Upper lobe of right lung (tissue), 1 donor: ENCODE measurements at places on chromosomes 7 and 10. TPM values are rescaled to one million over a fixed set of nuclear protein-coding genes. Genes with fewer than 3 reads are reported as not detected.

- H3K36me3 ChIP-seq, result no peaks in the 10 kb centered on the region
- DNase-seq, result no peak
- no peak overlapping the region for H3K27ac ChIP-seq
- H3K27me3 ChIP-seq, result peaks cover 51% of the 10 kb centered on the region
- no peak overlapping the region for H3K4me3 ChIP-seq
Observed at GRCh38 chr10:129949891-129950291, 14.2 kb downstream of the EBF3 start.

DNA sequence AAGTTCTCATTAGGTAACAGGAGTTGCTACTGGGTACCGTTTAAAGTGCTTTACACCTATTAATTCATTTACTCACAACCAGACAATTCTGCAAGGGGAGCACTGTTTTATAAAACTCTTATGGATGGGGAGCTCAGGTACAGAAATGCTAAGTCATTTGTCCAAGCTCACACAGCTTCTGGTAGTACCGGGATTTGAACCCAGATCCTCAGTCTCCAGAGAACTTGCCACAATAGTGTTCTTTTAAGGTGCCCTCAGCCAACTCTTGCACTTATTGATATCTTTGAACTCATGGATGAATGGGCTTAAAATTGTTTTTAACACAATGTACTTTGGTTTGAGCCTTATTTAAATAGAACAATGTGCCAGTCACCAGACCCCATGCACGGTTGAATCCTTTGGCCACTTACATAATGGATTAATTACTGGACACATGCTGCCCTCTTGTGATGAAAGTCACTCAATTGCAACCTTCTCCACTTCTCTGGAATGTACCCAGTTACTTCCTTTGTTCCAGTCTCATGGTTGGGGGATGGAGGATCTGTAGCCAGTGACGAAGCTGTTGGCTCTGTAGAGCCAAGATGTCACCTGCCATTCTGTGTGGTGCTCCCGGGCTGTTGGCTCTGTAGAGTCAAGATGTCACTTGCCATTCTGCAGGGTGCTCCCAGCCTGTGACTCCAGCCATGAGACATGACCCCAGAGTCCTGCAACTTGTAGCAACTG lies 65.6 kb downstream of the NOD1 start:
- no peak overlapping the region for H3K27ac ChIP-seq
- H3K36me3 ChIP-seq, result no peaks in the 10 kb centered on the region
- DNase-seq, result no peak
- H3K27me3 ChIP-seq, result no peaks in the 10 kb centered on the region
- no peak overlapping the region for H3K4me3 ChIP-seq
- H3K4me1 ChIP-seq, result no peaks in the 10 kb centered on the region

DNA sequence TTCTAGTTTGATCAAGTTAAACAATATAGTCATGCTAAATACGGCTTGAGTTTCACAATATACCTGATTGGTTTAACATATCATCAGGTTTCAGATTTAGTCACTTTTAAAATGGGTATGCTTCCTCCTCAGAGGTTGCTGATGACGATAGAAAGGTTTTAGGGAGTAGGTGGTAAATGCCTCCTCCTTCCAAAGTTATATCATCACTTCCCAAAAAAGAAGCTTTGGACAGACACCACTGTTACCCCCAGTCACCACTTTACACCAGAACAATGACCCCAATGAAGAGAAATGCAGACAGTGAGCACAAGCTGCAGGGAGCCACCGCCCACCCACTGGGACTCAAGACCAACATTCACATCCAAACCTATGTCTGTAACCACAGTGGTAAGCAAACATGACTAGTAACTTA lies 244.6 kb downstream of the SORCS1 start:
- DNase-seq, result no peak
- H3K36me3 ChIP-seq, result no peaks in the 10 kb centered on the region
- no peaks in the 10 kb centered on the region for H3K27me3 ChIP-seq
- no peaks in the 10 kb centered on the region for H3K4me1 ChIP-seq

DNA sequence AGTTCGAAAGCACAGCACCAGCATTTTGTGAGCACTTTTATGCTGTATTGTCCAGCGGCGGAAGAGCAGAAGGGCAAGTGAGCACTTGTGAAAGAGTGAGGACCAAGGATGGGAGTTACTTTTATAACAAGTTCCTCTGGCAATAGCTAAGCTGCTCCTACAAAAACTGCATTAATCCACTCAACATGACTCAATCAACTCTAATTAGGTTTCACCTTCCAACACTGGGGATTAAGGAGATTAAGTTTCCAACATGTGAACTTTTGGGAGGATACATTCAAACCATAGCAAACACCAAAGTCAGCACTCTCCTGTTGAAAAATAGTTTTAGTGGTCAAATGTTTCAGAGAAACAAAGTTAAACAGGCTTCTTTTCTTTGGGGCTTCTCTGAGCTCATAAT lies 844.5 kb downstream of the REEP3 start:
- no peak overlapping the region for H3K4me3 ChIP-seq
- H3K27me3 ChIP-seq, result no peaks in the 10 kb centered on the region
- H3K4me1 ChIP-seq, result no peaks in the 10 kb centered on the region
- no peaks in the 10 kb centered on the region for H3K36me3 ChIP-seq
- no peak overlapping the region for H3K27ac ChIP-seq

- no peak overlapping the region for H3K27ac ChIP-seq
- H3K4me3 ChIP-seq, result no peak overlapping the region
- peaks cover 85% of the 10 kb centered on the region for H3K36me3 ChIP-seq
Observed at GRCh38 chr10:119852822-119853221, 19.8 kb downstream of the MCMBP start.

DNA sequence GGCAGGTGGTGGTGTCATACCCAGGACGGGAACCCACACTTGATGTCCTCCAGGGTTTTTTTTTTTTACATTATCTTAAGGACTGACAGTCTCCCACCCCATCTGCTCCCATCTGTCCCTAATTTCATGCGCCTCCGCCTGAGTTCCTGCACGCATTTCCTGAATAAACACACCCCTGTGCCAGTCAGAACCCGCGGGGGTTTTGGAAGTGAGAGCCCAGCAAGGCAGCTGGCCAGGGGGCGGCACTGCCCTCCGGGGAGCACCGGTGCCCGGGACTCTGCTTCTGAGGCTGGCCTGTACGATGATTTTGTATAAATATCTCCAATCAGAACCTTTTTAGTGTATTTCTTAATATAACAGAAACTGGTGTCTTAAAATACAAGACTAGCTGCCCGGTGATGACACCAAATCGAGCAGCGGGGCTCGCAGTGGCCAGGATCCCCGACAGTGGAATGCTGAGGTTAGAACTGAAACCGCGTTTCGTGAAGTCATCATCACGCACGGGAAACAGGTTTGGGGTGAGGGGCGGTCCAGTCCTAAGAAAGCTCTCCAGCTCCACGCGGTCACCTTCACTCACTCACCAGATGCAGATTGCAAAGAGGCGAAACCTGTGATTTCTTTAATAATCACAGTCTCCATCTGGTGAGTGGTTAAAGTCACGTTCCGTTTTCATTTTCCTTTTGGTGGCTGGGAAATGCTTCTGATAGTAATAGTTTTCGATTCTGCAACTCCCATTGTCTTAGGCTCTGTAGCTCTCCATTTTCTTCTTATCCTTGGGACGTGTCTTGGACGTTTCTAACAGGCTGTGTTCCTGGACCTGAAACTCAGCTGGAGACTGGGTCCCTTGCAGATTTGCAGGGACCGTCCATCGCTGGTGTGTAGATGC lies 19.7 kb downstream of the BNIP3 start:
- H3K27me3 ChIP-seq, result no peaks in the 10 kb centered on the region
- peaks cover 7% of the 10 kb centered on the region for H3K36me3 ChIP-seq
- no peak overlapping the region for H3K27ac ChIP-seq
- DNase-seq, result peak; percentile 62
- no peak overlapping the region for H3K4me3 ChIP-seq
- H3K4me1 ChIP-seq, result no peaks in the 10 kb centered on the region

GRCh38 chr7:34840176-34840785 lies 182.3 kb downstream of the NPSR1 start:
- no peak overlapping the region for H3K4me3 ChIP-seq
- H3K4me1 ChIP-seq, result no peaks in the 10 kb centered on the region
- DNase-seq, result no peak
- H3K27ac ChIP-seq, result no peak overlapping the region

Gene EPO
- not detected for total RNA-seq

- peak overlapping the region; percentile 78 for H3K27ac ChIP-seq
- no peaks in the 10 kb centered on the region for H3K27me3 ChIP-seq
- no peak overlapping the region for H3K4me3 ChIP-seq
- DNase-seq, result no peak
- no peaks in the 10 kb centered on the region for H3K36me3 ChIP-seq
Observed at GRCh38 chr10:3850999-3851937, 66.3 kb upstream of the KLF6 start.

Gene GJC3
- not detected for total RNA-seq

Gene PPP1R17
- not detected for total RNA-seq

Gene CYP2E1
- 2.1 TPM for total RNA-seq

Gene WNT2
- total RNA-seq, result 12.9 TPM

DNA sequence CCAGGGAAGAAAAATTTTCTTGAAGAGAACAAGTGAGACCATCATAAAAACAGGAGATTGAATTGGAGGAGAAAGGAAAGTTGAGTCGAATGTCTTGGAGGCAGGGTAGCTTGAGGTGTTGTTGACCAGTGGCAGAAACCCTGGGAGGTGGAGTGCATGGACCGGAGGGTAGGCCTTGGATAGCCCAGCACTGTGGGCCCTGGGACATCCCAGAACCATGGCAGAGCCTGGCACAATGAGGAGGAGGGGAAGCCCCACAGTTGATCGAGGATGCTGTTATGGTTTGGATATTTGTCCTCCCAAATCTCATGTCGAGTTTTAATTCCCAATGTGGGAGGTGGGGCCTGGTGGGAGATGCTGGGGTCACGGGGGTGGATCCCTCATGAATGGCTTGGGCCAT lies 157.1 kb downstream of the ITGA8 start:
- H3K4me1 ChIP-seq, result no peaks in the 10 kb centered on the region
- H3K4me3 ChIP-seq, result no peak overlapping the region
- no peaks in the 10 kb centered on the region for H3K36me3 ChIP-seq
- no peak overlapping the region for H3K27ac ChIP-seq
- H3K27me3 ChIP-seq, result no peaks in the 10 kb centered on the region

- H3K27me3 ChIP-seq, result no peaks in the 10 kb centered on the region
- no peaks in the 10 kb centered on the region for H3K36me3 ChIP-seq
- H3K27ac ChIP-seq, result peak overlapping the region; percentile 49
- no peak overlapping the region for H3K4me3 ChIP-seq
- H3K4me1 ChIP-seq, result no peaks in the 10 kb centered on the region
- DNase-seq, result no peak
Observed at GRCh38 chr7:139886206-139886605, 57.1 kb downstream of the TBXAS1 start.

GRCh38 chr10:109534193-109534592 lies 389.1 kb downstream of the XPNPEP1 start:
- H3K4me3 ChIP-seq, result no peak overlapping the region
- no peaks in the 10 kb centered on the region for H3K4me1 ChIP-seq
- H3K36me3 ChIP-seq, result no peaks in the 10 kb centered on the region
- no peaks in the 10 kb centered on the region for H3K27me3 ChIP-seq

DNA sequence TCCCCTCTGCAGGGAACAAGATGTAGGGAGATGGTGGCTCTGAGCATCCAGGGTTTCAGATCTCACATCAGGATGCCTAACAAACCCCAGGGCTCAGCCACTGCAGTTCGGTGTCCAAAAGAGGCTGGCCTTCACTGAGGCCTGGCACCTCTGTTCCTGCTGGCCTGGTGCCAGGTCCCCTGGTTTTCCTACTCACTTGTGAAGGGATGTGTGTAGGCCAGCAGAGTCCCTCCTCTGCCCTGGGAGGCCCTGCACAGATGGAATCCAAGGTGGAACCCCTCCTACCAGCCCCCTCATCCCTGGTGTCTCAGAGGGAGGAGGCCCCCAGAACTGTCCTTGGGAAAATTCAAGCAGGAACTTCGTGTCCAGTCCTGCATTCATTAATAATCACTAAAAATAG lies 260.6 kb downstream of the CCSER2 start:
- H3K36me3 ChIP-seq, result no peaks in the 10 kb centered on the region
- no peaks in the 10 kb centered on the region for H3K4me1 ChIP-seq
- H3K27me3 ChIP-seq, result no peaks in the 10 kb centered on the region
- H3K27ac ChIP-seq, result no peak overlapping the region
- DNase-seq, result no peak

DNA sequence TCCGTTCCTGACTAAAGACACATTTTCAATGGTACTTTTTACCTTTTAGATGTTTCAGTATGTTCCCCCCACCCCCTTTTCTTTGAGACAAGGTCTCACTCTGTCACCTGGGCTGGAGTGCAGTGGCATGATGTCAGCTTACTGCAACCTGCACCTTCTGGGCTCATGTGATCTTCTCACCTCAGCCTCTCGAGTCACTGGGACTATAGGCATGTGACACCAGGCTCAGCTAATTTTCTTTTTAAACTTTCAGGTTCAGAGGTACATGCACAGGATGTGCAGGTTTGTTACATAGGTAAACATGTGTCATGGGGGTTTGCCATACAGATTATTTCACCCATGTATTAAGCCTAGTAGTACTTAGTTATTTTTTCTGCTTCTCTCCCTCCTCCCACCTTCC lies 99.3 kb upstream of the RPA3 start:
- H3K36me3 ChIP-seq, result no peaks in the 10 kb centered on the region
- no peaks in the 10 kb centered on the region for H3K27me3 ChIP-seq
- no peak for DNase-seq
- no peak overlapping the region for H3K4me3 ChIP-seq

Gene PNLIP
- total RNA-seq, result not detected

- H3K27ac ChIP-seq, result no peak overlapping the region
- peaks cover 5% of the 10 kb centered on the region for H3K4me1 ChIP-seq
- no peak for DNase-seq
- H3K27me3 ChIP-seq, result no peaks in the 10 kb centered on the region
- no peak overlapping the region for H3K4me3 ChIP-seq
Observed at GRCh38 chr7:80732630-80733029, 94.2 kb downstream of the CD36 start.

Gene SYT15
- total RNA-seq, result 45.4 TPM
